ENCODE measurements at places on chromosomes 1 and 21.

DNA sequence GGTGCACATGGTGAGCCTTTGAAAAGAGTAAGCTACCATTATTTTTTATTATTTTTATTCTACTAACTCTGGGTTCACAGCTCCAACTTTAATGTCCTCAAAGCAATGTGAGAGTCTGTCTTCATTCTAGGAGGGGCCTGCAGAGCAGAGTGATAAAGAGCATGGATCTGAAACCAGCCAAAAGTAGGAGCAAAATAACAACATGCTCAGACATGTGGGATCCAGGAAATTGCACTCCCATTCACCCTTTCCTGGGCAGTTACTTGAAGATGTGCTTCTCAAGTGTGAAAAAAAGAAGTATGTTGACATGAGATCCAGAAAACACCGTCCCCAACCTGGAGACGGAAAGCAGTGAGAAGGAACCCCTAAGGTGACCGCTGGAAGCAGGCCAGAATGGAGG, 8.7 kb upstream of the LIN28A start:
- DNase-seq: no peak

DNA sequence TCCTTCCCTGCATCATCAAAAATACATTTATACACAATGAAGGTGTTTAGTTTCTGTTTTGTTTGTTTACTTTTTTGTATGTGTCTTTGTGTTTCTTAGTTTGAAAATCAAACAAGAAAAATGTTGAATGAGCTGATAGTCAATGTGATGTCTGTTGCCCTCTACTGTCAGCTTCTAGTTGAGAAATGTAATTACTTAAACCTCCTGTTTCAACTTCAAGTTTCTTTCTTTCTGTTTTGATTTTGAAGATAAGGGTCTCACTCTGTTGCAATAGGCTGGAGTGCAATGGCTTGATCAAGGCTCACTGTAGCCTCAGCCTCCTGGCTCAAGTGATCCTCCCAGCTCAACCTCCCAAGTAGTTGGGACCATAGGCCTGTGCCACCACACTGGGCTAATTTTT, 37.5 kb downstream of the SPTA1 start:
- no peak for DNase-seq

DNA sequence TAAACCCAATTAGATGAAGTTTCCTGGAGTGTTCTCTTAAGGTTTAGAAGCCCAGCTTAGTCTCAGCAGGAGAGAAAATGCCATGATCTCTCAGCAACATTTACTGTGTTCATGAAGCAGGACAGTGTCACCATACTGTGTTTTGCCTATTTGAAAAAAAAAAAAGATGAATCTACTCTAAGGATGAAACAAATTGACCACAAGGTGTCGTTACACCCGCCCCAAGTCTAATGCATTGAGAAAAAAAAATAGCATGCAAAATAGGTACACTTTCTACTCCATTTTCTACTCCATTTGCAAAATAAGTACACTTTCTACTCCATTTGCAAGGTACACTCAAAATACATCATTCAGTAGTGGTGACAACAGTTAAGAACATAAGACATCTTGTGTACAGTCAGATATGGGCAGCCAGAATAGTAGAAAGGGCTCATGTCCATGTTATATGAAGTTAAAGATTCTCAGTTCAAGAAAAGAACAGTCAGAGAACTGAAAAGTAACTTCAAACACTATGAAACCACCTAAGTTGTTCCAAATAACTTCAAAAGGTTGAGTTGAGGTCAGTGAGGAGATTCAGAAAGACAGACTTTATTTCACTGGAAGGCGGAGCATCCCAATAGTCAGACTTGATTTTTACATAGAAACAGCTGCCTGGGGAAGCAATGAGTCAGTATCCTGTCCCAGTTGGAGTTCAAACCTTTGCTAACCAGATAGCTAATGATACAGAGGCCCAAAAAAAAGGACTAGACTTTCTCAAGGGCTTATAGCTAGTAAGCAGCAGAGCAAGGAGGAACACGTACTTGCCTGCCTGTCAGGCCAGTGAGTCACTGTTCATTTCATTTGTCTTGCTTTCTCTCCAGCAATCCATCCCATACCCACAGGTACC, 13.3 kb downstream of the PLPPR5 start:
- peak; percentile 86 for DNase-seq

- DNase-seq: no peak
These were observed 281.2 kb downstream of the PAPPA2 start for GRCh38 chr1:176744142-176744541.

DNA sequence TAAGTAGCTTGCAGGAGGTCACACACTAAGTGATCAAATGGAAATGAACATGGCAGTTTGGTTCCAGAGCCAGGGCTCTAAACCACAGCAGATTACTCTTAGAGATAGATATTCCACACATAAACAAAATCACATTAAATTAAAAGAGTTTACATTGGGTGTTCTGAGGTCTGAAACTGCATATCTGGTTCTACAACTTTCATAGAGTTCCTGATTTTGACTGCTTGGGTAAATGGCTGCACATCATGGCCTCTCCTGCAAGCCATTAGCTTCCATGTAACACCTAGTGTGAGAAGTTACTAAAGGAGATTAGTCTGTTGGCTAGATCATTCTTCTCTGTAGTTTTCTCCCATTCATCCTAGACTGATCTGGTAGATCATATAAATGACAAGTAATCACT, 12.8 kb upstream of the XCL2 start:
- no peak for DNase-seq

- no peak for DNase-seq
These were observed 12.6 kb downstream of the FNDC5 start for GRCh38 chr1:32858136-32858535.

DNA sequence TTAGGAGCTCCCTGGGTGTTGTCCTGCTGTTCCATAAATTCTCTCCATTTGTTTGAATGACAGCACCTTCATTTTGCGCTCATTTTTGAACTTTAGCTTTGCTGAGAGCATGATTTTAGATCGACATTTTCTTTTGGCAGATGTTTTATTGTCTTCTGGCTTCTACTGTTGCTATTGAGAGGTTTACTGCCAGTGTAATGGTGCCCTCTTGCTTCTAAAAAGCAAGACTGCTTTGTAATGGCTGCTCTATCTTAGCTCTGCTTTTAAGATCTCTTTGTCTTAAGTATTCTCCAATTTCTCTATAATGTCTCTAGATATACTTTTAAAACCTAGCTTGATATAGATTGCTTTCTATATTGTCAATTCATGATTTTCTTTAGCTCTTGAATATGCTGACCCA, 27.8 kb downstream of the THEM4 start:
- no peak for DNase-seq

DNA sequence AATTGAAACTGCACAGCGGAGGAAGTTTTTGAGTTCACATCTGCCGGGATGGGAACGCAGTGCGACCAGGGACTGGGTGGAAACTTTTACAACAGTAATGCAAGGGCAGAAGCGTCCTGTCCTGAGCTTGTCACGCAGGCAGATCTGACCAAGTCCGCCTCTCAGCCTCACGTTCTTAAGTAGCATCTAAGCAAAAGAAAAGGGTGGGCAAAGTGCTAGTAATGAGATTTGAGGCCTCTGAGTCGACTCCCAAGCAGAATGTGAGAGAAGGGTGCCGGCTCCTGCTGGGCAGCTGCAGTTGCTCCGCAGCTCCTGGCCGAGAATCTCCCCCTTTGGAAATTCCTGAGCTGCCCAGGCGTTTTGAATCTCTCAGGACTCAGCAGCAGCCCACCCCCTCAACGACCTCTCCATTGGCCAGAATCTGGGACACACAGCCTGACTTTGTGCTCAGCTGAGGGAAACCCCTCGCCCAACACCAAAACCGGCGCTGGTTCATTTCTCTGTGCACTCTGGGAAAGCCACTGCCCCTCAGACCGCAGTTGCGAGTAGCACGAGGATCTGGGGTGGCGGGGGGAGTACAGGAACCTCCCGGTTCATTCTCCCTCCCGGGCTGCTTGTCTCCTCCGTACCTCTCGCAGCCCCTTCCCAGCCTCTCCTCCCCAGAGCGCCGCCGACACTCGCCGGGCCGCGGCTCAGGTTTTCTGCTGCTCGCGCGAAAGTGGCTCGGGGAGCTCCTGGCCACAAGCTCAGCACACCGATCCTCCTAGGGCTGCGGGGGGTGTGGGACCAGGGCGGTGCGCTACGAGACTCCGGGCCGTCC, 913 bp upstream of the S1PR1 start:
- DNase-seq: peak; percentile 20

DNA sequence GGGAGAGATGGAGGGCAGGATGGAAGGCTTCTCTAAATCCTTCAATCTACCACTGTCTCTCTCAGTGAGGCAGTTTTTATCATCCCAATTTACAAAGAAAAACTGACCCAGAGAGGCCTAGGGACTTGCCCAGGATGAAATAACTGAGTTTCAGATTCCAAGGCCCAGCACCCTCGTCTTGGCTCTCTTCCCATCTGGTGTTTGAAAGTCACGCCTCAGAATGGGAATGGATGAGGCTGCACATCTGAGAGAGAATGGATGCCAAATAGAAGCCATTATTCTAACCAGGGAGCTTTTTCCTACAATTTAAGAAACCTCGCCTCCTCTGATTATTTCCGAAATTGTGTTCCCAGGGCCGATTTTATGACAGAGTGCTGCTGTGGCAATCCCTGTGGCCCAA, 10.6 kb upstream of the KCNN3 start:
- DNase-seq: no peak

- no peak for DNase-seq
These were observed 27.1 kb downstream of the MAEL start for GRCh38 chr1:167016100-167016750.

- DNase-seq: peak; percentile 65
These were observed 72.6 kb upstream of the TRABD2B start for GRCh38 chr1:48069662-48070395.

DNA sequence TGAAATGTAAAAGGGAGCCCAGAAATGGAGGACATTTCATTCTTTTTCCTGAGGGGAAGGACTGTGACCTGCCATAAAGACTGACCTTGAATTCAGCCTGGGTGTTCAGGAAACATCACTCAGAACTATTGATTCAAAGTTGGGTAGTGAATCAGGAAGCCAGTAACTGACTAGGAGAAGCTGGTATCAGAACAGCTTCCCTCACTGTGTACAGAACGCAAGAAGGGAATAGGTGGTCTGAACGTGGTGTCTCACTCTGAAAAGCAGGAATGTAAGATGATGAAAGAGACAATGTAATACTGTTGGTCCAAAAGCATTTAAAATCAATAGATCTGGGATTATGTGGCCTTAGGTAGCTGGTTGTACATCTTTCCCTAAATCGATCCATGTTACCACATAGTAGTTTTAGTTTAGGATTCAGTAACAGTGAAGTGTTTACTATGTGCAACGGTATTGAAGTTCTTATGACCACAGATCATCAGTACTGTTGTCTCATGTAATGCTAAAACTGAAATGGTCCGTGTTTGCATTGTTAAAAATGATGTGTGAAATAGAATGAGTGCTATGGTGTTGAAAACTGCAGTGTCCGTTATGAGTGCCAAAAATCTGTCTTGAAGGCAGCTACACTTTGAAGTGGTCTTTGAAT, 2.9 kb downstream of the RGS2 start:
- no peak for DNase-seq

DNA sequence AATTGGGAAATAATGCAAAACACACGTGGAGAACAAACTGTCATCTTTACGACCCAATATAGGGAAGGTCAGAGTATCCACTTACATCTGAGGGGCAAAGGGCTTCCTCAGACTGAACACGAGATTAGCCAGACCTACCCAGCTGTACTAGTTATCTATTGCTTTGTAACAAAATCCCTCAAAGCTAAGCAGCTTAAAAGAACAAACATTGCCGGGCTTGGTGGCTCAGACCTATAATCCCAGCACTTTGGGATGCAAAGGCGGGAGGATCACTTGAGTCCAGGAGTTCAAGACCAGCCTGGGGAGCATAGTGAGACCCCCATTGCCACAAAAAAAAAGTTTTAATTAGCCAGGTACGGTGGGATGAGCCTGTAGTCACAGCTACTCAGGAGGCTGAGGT, 262.8 kb downstream of the LTN1 start:
- no peak for DNase-seq

DNA sequence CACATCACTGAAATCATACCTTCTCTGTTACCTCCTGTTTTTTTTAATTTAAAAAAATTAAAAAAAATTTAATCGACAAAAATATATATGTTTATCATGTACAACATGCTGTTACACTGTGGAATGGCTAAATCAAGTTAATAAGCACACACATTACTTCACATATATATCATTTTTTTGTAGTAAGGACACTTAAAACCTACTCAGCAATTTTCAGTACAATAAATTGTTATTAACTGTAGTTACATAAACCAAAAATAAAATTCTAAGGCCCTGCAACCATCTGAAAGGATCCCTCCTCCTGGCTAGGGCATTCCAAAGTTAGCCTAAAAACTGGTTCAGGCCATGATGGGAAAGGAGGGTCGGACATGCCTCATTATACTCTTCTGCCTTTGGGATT, 23.6 kb upstream of the COQ8A start:
- no peak for DNase-seq

GRCh38 chr1:6444377-6444776, 19.8 kb downstream of the ESPN start:
- DNase-seq: no peak

GRCh38 chr1:60984062-60984799, 98.1 kb upstream of the NFIA start:
- peak; percentile 19 for DNase-seq

- DNase-seq: no peak
These were observed 76.2 kb upstream of the ANGPTL1 start for GRCh38 chr1:178946855-178947676.

- DNase-seq: peak; percentile 38
These were observed 675.0 kb downstream of the USP25 start for GRCh38 chr21:16404776-16405175.

DNA sequence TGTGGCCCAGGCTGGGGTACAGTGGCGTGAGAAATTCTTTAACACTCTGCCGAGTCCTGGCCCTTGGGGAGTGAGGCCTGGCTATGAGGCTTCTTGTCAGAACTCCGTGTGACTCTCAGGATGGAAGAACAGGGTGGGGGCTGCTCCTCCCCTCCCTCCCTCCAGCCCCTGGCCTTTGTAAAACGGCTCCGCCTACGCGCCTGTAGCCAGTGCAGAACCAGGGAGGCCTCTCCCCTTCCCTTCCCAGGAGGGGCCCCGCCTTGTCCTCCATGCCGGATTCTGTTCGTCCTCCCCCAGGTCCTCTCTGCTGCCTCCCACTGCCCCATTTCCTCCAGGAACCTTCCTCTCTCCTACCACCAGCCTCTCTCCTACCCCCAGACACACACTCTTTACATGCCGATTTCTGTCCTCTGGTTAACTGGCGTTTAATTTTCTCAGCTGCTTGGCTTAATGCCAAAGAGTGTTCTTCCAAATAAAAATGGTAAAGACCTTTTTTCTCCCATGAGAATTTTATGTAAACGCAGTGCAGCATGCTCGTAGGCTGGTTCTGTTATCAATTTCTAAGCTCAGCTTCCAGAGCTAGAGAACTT, 21.0 kb downstream of the PDE9A start:
- no peak for DNase-seq

DNA sequence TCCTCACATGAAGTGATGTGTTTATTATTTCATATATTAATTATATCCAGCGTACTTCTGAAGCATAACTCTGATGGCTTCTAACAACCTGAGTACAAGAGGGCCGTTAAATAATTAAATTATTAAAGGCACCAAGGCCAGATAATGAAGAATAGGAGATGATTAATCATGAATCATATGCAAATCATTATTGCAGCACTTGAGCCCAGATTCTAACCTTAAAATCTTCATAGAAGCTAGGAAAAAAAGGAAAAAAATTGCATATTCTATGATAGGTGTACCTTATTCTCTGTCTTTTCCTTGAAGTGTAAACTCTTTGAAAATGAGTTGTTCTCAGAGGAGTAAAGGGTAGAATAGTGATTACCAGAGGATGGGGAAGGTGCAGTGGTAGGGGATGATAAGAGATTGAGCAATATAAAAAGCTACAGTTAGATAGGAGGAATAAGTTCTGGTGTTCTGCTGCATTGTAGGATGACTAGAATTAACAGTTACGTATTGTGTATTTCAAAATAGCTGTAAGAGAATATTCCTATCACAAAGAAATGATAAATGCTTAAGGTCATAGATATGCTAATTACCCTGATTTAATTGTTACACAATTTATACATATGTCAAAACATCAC, 51.1 kb downstream of the SWT1 start:
- no peak for DNase-seq

Measured in fibroblast of skin of scalp (primary cell).